ENCODE measurements at places on chromosomes 5 and 9.

DNA sequence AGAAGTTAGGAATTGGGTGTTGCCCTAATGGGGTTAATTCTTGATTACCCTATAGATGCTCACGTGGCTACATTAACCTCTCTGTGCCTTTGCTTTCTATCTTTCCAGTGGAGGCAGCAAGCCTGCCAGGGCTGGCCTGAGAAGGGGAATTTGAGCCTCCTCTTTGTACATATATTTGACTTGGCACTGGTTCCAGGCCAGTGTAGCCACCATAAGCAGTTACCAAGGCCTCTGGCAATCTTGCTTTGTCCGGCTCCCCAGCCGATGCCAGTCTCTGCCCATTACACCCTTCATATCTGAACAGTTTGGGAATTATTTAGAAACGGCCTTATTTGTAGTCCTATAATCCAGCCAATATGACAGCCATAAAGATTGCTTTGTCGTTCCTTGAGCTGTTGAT, 58.6 kb upstream of the PPARGC1B start:
- peak; percentile 79 for DNase-seq

GRCh38 chr9:119853126-119853525, 483.9 kb upstream of the BRINP1 start:
- DNase-seq, result no peak

GRCh38 chr5:43110606-43111170, 10.0 kb upstream of the ZNF131 start:
- DNase-seq, result peak; percentile 6

DNA sequence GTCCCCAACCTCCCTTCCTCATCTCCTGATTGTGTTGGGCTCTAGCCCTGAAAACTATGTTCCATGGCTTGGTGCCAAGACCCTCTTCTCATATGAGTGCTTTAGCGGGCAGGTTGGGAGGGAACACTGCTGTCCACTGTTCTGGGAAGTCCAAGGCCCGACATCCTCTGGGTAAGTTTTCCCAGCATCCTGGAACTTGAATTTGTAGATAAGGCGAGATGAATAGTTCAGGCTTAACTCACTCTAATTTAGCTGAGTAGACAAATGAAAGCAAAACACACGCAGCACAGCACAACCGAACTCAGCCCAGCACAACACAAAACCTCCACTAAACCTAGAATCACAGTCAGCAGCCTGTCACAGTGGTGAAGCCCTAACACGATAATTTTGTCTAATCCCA, 95.3 kb upstream of the SLC28A3 start:
- no peak for DNase-seq

DNA sequence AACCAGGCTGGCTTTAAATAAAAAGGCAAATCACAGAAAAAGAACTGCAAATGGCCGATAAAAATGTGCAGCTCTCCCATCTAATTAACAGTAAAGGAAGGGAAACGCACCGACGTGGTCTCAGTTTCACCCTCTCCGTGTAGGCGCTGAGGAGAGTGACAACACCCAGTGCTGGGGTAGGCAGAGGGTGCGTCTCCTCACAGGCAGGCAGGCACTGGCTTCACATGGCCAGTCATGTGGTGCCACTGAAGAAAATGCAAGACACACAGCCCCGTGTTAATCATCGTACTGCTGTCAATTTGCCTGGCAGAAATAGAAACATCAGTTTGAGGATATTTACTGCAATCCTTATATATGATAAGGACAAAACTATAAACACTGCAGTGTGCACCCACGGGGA, 178.4 kb downstream of the FANCC start:
- DNase-seq, result no peak

DNA sequence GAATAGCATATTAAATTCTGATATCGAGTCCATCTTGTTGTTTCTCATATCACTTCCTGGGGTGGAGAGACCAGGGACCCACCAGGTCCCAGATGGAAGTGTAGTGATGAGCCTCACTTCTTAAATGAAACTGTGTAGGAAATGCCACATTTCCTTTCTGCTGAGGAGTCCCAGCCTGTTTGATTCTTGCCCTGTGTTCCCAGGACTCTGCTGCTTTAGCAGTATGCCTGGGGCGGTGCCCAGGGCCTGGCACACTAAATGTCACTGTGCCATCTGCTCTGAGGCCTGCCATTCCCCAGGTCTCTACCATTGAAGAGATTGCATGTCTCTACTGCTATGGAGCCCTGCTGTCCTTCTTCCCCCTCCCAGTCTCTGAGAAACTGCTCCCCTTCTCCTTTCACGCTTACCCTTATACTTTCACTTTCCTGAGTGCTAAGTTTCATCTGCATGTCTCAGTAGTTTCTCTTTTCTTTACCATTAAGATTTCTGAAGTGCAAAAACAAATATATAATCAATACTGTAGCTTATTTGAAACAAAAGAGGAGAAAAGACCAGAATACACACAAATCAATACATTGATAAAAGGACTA, 260.4 kb downstream of the GABRB2 start:
- no peak for DNase-seq

DNA sequence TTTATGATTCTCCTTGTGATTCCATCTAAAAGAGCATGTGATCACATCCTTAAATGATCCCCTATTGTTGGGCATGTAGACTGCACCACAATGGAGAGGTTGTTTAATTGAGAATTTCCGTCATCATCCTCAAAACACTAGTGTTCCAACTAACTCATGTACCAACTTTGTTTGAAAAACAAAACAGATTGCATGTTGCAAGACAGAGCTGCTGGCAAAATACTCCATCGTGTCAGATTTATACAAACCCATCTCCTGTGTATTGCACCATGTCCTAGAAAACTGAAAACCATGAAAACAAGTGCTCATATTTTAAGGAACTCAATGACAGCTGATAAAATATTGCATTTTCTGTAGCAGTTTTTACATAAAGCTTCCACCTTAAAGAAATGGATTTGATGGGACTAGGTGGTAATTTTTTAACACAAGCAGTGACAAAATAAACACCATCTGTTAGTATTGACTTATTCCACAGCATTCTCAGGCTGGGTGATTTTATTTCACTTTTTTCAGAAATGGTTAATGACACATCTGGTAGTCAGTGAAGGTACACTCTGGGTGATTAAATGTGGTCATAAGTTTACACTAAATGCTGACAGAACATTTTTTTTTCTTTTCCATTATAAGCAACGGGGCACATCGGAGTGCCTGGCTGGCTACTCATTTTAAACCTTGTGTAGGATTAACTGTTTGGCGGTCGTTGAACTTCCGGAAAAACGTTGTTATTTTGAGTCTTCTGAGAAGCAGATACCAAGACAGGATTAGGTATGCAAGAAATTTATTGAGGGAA, 602.9 kb upstream of the WWC1 start:
- DNase-seq, result no peak

DNA sequence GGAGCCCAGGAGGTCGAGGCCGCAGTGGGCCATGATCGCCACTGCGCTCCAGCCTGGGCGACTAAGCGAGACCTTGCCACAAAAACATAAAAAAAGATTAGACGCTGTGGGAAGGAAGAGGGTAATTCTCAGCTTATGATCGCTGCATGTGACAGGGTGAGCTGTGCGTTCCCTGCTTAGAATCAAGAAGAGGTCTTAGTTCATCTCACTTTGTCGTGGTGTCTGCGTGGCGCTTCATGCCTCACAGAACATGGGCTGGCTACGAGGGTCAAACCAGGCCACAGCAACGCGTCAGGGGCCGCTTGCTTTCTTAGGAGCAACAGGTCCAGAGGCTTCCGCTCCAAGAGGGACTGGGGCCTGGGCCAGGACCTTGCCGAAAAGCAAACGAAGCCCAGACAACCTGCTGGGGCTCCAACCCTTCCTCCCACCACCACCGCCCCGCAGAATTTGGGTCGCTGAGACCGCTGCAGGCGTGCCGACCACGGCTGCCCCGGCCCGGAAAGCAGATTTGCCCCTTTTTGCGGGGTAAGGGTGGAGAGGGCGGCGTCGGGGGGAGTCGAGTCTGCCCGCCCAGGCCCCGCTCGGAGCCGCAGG, 10.0 kb upstream of the GRIN1 start:
- no peak for DNase-seq

DNA sequence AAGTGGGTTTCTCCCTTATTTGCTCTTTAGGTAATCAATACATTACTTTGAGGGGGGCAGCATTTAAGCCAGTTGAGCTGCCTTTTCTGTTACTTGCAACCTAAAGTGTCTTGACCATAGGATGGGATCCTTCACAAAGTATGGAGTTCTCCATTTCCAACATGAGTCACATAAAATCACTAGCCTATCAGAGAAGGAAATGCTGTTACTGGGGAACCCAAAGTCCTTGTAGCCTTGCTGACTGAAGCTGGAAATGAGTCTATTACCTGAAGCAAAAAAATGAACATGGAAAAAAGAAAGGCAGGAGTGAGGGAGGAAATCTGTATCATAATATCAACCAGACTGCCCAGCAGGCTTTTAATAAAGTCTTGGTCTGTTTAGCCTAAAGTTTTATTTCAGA, 42.8 kb upstream of the SLIT3 start:
- DNase-seq, result no peak

GRCh38 chr9:78325846-78326360, 29.0 kb downstream of the PSAT1 start:
- DNase-seq, result no peak

DNA sequence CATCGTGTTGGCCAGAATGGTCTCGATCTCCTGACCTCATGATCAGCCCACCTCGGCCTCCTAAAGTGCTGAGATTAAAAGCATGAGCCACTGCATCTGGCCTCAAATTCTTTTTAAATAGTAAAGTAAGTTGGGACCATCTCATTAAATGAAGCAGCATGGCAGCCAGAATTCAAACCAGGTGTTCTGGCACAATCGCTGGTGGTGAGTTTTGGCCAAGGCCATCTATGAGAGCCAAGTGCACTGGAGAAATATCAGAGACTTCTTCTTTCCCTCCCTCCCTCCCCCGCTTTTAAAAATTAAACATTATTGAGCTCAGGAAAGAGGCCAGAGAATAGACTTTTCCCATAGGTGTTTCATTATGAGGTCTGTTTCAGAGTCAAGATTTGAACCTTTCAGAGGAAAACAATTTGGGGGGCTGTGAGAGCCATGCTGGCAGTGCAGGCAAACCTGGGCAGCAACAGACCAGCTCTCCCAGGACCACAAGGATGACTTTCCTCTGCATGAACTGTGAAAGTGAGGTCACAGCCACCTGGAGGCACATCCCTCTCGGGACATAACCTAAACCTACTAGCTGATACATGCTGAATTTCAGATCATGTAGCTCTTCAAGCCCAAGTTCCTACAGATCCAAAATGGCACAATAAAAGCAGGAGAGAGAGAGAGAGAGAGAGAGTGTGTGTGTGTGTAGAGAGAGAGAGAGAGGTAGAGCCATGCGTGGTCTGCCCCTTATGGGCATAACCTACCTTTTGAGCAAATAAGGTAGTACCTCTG, 94.6 kb upstream of the DMRT1 start:
- DNase-seq, result no peak

DNA sequence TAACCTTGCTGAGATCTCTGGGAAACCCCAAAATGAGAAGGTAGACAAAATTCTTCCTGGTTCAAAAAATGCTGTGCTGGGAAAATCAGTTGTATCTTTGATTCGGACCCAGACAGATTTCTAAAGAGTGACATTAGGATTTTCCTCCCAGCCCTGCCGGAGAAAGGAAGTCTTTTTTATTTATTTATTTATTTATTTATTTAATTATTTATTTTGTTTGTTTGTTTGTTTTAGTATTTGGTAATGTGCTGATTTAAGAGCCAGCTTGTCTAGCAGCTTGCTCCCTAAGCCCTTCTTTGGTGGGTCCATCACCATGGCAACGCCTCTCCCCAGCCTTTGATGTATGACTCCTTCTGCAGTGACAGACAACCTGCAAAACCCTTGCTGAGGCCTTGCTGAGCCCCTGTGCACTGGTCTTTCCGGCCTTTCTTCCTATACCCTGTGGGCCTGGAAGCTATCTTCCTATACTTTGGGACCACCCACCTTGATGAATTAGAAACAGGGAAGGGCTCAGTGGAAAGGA, 60.6 kb upstream of the AFAP1L1 start:
- DNase-seq, result no peak

GRCh38 chr9:97919217-97919813, 3.0 kb downstream of the TRMO start:
- DNase-seq, result no peak

DNA sequence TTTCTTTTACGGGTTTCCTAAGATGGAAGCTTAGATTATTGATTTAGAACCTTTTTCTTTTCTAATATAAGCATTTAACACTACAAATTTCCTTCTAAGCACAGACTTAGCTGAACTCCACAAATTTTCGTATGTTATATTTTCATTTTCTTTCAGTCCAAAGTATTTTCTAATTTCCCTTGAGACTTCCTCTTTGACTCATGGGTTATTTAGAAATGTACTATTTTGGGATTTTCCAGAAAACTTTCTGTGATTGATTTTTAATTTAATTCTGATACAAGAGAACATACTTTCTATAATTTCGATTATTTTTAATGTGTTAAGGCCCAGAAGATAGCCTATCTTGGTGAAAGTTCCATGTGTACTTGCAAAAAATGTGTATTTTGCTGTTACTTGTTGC, 19.7 kb upstream of the TBCA start:
- no peak for DNase-seq

- DNase-seq, result no peak
Observed at GRCh38 chr9:126986506-126986951, 71.9 kb downstream of the RALGPS1 start.

DNA sequence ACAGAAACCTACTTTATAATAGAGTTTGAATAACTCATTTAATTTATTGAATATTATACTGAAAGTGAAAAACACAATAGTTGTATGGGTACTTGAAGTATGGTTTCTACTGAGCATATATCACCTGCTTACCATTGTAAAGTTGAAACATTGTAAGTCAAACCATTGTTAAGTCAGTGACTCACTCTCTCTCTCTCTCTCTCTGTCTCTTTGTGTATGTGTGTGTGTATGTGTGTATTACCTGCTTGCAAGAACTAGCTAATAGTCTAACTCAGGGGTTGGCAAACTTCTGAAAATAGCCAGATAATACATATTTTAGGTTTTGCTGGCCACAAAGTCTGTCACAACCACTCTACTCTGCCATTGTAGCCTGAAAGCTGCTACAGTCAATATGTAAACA, 564.3 kb upstream of the ZNF608 start:
- DNase-seq, result no peak

Data from NCI-H2081 (cell line).